Activated CD8-positive, alpha-beta memory T cell treated with anti-CD3 and anti-CD28 coated beads for 4 hours (primary cell): ENCODE measurements at places on chromosomes 6 and 20.

DNA sequence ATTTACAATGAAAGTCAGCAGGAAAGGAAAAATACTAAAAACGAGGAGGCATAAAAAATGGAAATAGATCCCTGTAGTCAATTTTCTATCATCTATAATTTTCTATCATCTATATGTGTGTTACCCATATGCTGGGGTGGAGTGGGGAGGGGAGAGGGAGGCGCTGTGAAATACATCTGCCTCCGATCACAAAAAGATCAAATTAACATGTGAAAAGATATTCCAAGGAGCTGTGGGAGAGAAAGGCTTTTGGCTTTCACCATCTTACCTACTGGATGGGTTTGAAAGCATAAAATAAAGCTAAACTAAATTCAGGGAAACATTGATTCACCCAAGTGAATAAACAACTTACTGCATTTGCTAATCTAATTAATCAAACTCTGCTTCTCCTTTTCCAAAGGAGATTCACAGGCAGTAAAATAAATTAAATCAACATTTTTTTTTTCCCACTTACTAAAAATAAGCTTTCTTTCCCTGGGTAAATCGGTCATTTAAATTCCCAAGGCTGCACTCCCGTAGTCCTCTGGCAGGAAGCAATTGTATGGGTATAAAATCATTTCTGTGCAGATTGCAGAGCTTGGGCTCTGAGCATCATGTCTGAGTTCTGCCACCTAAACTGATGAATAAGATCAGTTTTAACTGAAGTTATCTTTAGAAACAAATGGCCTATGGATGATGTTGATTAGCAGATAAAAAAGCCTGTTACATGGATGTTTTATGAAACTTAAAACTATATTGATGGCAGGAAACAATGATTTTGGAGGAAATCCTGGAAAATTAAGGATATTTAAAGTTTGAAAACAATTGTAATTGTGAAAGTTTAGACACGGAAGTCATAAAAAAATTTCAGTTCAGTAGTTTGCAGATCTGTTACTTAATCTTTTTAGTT is 147.9 kb downstream of the SOX4 start:
- no peak for DNase-seq

- DNase-seq = no peak
Observed at GRCh38 chr6:39313526-39314272, 520 bp downstream of the KCNK17 start.

- DNase-seq = no peak
Observed at GRCh38 chr6:18997375-18997826, 610.3 kb downstream of the RNF144B start.

DNA sequence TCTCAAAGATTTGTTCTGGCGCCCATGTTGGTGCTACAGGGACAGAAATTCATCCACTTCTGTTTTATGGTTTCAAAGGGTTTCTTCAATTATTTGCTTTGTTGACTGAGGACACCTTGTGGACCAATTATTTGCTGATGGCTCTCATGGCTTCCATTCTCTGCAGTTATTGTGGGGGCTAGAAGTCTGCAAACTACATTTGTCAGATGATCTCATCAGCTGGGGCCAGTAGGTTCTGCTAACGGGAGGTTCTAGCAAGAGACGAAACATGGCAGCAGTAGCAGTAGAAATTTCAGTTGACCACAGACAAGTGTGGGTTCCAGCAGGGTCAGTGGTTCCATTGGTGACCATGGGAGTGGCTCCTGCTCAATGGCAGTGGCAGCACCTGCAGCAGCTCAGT is 72.8 kb upstream of the BLCAP start:
- no peak for DNase-seq

- no peak for DNase-seq
Observed at GRCh38 chr20:48197066-48197465, 411.8 kb upstream of the SULF2 start.

DNA sequence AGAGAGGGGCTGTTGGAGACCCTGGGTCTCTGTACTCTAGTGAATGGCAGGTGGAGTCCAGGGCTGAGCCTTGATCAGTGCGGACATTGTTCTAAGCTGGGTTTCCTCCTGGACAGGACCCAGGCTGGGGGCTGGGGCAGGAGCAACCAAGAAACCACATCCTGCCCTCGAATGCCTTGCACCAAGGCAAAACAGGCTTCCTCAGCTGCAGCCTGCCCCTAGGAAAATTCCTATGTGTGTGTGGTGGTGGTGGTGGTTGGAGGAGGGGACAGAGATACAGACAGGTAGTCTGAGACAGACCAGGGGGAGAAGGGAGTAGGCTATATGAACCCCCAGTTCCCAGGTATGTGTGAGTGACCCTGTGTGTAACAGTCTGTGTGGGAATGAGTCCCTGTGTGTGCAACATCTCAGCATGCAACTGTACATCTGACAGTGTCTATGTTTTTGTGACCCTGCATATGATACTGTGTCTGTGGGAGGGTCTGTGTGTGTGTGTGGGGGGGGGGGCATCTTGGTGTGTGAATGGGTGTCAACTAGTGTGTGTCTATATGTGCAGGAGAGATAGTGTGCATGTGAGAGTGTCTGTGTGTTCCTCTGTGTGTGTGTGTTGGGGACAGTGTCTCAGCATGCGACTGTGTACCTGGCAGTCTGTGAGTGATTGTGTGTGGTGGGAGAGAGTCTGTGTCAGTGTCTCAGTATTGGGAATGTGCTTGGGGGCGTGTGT is 3.0 kb downstream of the GLP1R start:
- DNase-seq = no peak

GRCh38 chr20:2987861-2988260 is 55.6 kb upstream of the GNRH2 start:
- no peak for DNase-seq
